ENCODE measurements at places on chromosomes 16 and 17. TPM values are rescaled to one million over a fixed set of nuclear protein-coding genes. Genes with fewer than 3 reads are reported as not detected.

The PYY gene
- total RNA-seq, result not detected

The CCDC154 gene
- 0.49 TPM for total RNA-seq

The RNPS1 gene
- 132 TPM for total RNA-seq

The MT4 gene
- total RNA-seq, result not detected

The HEATR3 gene
- 11.5 TPM for total RNA-seq

The PRDM7 gene
- total RNA-seq, result not detected

The ATP2A3 gene
- total RNA-seq, result 52.5 TPM

The TAC4 gene
- not detected for total RNA-seq

The CCDC47 gene
- 71.9 TPM for total RNA-seq

The KRTAP1-5 gene
- 168 TPM for total RNA-seq

The TMEM170A gene
- total RNA-seq, result 15.3 TPM

The ACSM2B gene
- not detected for total RNA-seq

The KATNB1 gene
- 47.2 TPM for total RNA-seq

The CCL5 gene
- 2.2 TPM for total RNA-seq

The LONP2 gene
- 37.3 TPM for total RNA-seq

The CCL3 gene
- not detected for total RNA-seq

The KRTAP9-2 gene
- 18.1 TPM for total RNA-seq

The TRPV2 gene
- 3.3 TPM for total RNA-seq

The ITPRIPL2 gene
- total RNA-seq, result 58.0 TPM

The BAIAP2 gene
- total RNA-seq, result 233 TPM

The ANKS4B gene
- total RNA-seq, result not detected

The SPATA22 gene
- total RNA-seq, result not detected

The TPSG1 gene
- total RNA-seq, result 0.32 TPM

The GRAP gene
- 3.5 TPM for total RNA-seq

The SNX20 gene
- total RNA-seq, result 1.5 TPM

The C16orf46 gene
- 0.63 TPM for total RNA-seq

The CCDC144A gene
- 5.4 TPM for total RNA-seq

The GPRC5C gene
- total RNA-seq, result 93.5 TPM

The FOXL1 gene
- not detected for total RNA-seq

The NGFR gene
- 40.5 TPM for total RNA-seq

The ACSF3 gene
- 28.7 TPM for total RNA-seq

The NOD2 gene
- total RNA-seq, result 31.0 TPM

The CES3 gene
- total RNA-seq, result 0.59 TPM

The TP53TG3 gene
- not detected for total RNA-seq

The MT1F gene
- 11.2 TPM for total RNA-seq

The OR2C1 gene
- total RNA-seq, result 0.39 TPM

The MYO15B gene
- 32.1 TPM for total RNA-seq

The KRTAP3-2 gene
- not detected for total RNA-seq

All from lower leg skin (tissue), 4 donors.